ENCODE measurements at places on chromosomes 6 and 20.

DNA sequence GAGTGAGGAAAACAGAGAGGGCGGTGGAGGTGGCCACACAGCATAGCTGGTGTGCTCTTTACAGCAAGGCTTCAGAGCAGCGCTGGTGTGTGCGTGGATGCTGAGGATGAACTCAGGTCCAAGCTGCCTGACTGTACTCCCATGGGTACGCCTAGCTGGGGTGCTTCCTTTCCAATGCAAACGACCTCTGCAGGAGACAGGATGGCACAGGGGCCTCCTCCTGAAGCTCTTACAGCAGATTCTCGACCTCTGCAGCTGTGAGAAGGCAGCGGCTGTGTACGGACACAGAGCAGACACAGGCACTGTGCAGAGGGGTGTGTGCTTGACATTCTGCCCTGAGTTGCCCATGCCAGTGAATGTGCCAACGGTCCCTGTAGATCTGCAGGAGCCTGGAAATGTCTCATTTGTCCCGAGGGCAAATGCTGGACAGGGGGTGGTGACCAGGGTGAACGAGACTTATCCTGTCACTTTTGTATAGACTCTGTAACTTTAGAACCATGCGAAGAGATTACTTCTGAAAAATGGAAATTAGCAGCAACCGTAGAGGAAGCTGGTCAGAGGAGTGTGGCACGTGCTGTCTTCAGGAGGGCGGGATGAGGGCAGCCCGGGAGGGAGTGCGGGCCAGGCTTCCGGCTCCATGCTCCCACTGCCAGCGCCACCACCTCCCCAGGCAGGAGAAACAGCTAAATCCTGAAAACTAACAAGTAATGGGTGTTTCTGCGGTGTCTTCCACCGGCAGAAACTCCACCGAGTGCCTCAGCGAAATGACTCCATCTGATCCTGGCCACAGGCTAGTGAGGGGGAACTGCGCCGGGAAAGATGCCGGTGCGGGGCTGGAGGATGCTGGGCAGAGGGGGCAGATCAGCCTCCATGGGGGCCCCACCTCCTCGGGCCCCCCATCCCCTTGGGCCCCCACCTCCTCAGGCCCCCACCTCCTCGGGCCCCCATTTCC is 120.9 kb upstream of the RPS6KA2 start:
- no peak for DNase-seq

DNA sequence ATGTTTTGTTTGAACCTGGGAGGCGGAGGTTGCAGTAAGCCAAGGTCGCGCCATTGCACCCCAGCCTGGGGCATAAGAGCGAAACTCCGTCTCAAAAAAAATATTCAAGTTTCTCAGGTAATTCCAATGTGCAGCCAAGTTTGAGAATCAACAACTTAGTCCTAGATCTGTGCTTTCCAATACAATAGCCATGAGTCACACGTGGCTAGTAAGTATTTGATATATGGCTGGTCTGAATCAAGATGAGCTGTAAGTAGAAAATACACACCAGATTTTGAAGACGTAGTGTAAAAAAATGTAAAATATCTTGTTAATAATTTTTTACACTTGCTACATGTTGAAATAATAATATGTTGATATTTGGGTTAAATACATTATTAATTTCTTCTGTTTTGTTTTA is 35.0 kb upstream of the BTBD3 start:
- DNase-seq, result no peak

DNA sequence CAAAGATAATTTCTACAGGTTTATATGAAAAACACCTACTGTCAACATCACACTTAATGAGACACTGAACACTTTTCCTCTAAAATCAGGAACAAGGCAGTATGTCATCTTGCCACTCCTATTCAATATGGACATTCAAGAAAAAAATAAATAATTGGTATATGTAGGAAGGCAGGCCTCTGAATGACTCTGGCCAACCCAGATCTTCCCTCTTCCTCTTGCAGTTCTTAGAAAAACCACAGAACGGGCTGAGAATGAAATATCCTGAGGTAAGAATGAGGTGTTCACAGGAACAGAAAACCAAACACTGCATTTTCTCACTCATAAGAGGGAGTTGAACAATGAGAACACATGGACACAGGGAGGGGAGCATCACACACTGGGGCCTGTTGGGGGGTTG is 1207.2 kb upstream of the CITED2 start:
- DNase-seq, result no peak

- DNase-seq, result no peak
These were observed 63.4 kb upstream of the PMEPA1 start for GRCh38 chr20:57773059-57773815.

DNA sequence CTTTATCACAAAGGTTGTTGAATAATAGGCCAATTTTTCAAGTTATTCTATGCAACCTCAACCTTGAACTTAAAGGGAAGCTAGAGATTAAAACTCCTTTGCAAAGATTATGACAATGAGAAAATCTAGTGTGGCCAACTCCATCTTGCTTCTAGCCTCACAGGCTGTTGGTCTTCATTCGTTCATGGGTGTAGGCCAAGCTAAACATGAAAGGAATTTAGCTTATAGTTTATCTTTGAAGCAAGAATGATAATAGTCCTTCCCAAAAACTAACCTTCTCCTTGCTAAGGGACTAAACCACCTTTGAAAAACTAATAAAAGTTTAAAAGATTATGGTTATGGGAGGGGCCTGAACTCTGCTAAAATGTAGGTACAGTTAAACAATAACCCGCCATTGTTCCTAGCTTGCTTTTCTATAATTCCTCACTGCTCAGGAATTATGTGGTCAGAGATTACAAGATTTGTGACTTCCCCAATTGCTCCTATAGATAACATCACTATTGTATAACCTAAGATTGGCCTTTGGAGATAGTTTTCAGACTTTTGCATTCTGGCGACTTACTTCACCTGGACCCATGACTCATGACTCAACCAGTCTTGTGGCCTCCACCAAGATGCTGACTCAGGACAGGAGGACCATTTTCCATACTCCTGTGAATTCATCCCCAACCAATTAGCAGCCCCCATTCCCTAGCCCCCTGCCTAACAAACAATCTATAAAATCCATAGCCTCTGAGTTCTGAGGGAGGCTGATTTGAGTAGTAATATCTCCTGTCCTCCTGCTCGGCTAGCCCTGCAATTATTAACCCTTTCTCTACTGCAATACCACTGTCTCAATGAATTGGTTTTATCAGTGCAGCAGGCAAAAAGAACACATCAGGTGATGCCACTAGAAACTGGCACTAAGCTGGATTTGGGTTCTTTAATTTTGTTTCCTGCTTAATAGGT is 154.5 kb downstream of the CD83 start:
- DNase-seq, result no peak

GRCh38 chr20:1845163-1845523 is 50.1 kb upstream of the SIRPA start:
- no peak for DNase-seq

GRCh38 chr6:137761072-137761471 is 106.0 kb upstream of the TNFAIP3 start:
- no peak for DNase-seq

DNA sequence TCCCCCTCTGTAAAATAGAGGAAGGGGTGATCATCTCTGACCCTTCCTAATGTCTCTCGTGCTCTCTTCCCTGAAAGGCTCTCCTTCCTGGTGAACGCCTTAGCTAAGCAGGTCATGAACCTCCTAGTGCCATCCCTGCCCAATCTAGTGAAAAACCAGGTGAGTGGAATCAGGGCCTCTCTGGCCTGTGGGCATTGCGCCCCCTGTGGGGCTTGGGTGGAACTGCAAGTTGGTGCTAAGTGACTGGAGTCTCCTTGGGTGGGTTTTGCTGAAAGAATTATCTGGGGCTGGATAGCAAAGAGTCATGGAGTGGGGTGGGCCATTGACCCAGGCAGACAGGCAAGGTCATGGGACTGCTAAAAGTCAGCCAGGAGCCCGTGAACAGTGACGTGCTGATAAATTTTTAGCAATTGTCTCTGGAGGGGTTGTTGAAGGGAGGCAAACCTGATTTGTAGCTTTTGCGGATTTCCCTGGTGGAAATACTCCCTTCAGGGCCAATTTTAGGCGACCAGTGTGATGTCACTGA is 8.9 kb downstream of the BPIFB1 start:
- DNase-seq, result peak; percentile 40

DNA sequence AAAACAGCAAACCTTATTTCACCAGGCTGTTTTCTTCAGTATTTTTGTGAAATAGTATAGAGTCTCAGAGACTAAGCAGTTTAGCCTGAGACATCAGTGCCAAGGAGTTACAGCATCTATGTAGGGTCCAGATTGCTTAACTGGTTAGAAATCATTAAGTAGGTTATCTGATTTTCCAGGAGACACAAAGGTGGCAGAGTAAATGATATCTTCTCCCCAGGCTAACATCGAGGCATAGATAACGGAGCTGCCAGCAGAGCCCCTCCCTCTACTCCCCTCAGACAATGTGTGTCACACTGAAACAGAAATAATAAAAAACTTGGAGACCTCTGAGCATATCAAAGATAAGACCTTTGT is 473.0 kb upstream of the CITED2 start:
- DNase-seq, result no peak

- DNase-seq, result no peak
These were observed 73.0 kb downstream of the PDSS2 start for GRCh38 chr6:107386340-107386739.

GRCh38 chr6:126016591-126016990 is 30.3 kb downstream of the TRMT11 start:
- DNase-seq, result no peak

DNA sequence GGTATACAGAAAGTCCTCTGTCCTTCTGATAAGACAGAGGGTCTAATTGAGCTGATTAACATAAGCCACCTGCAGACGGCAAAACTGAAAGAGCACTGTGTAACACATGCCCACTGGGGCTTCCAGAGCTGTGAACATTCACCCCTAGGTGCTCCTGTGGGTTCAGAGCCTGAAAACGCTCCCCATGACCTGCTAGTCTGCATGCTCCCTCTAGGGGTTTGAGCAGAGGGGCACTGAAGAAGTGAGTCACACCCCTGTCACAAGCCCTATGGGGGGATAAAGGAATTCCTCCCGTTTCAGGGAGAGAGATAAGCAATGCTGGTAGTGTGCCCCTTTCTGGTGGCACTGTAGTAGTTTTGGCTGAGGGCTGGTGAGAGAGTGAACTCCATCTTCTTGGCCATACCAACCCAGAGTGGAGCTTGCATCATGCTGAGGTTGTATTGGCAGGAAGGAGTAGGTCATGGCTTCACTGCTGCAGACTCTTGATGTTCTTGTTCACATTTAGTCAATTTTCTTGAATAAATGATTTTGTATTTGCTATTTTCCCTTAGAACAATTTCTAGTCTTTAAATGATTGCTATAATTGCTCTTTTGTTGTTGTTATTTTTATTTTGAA is 637.5 kb upstream of the MAN1A1 start:
- no peak for DNase-seq

DNA sequence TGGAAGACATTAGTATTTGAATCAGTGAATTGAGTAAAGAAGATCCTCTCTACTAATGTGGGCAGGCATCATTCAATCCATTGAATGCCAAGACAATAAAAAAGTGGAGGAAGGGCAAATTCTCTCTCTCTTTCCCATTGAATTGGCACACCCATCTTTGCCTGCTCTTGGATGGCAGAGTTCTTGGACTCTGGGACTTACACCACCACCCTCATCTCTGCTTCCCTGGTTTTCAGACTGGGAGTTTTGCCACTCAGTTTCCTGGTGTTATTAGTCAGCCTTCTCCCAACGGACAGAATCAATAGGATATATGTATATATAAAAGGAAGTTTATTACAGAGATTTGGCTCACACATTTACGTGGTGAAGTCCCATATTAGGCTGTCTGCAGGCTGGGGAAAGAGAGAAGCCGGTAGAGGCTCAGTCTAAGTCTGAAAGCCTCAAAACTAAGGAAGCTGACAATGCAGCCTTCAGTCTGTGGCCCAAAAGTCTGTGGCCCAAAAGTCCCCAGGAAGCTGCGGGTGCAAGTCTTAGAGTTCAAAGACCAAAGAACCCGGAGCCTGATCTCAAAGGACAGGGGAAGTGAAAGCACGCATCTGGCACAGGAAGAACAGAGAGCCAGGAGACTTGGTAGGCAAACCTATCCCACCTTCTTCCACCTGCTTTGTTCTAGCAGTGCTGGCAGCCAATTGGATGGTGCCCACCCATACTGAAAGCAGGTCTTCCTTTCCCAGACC is 64.4 kb downstream of the SMPDL3A start:
- DNase-seq, result no peak

GRCh38 chr6:9503111-9503761 is 911.6 kb downstream of the TFAP2A start:
- no peak for DNase-seq

DNA sequence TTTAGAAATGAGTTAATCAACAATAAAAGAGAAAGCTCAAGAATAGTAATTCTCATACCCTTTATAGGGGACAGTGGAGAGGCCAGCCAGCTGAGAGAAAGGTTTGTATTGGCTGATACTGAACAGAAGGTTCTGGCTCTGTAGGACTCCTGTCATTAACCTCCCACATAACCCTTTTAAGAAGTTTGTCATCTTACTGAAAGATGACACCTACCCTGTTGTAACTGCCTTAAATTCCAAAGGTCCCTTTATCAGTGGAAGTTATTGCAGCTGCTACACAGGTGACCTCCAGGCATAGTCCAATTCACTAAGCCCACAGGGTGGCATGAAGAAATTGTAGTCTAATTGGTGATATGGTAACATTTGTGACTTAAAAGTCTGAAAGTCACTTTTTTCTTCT is 790.1 kb downstream of the TENT5A start:
- no peak for DNase-seq

DNA sequence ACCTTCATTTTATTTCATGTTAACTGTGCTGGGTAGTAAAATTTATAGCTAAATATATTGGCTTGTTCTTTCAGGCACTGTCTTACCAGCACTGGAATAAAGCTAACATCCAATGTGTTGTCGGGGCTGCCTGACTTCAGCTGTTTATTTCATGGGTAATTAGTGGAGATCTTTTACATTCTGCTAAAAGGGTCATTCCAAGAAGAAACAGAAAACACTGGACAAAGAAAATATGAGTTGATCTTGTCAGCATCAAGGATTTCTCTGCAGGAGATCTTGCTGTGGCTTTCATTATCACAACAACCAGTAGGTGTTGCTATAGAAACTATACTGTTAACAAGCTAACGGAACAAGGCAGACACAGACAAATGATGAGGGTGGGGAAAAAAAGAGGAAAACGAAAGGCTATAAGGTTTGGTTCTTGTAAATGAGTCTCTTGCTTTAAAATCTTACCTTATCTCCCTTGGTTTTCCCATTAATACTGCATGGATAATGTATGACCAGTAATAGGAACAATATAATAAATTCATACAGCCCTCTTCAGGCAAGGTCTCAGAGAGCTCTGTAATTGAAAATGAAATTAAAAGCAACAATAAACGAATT is 206.8 kb downstream of the SIM1 start:
- peak; percentile 52 for DNase-seq

- no peak for DNase-seq
These were observed 121.5 kb upstream of the FOXQ1 start for GRCh38 chr6:1190366-1190765.

- peak; percentile 86 for DNase-seq
These were observed 30.9 kb upstream of the AVP start for GRCh38 chr20:3115190-3116107.

DNA sequence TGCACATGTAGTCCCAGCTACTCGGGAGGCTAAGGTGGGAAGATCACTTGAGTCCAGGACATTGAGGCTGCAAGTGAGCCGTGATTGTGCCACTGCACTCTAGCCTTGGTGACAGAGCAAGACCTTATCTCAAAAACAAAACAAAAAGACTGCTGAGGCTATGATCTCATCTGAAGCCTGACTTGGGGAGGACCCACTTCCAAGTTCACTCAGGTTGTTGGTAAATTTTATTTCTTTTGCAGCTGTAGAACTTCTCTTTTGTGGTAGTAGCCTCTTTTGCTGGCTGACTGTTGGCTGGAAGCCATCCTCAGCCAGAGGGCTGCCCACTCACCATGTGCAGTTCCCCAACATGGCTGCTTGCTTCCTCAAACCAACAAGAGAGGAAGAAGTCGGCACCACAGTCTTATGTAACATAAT is 36.8 kb upstream of the ME1 start:
- no peak for DNase-seq

- DNase-seq, result no peak
These were observed 3.8 kb downstream of the EFHC1 start for GRCh38 chr6:52423971-52424381.
